ENCODE measurements at places on chromosomes 7 and 10. TPM values are rescaled to one million over a fixed set of nuclear protein-coding genes. Genes with fewer than 3 reads are reported as not detected.

DNA sequence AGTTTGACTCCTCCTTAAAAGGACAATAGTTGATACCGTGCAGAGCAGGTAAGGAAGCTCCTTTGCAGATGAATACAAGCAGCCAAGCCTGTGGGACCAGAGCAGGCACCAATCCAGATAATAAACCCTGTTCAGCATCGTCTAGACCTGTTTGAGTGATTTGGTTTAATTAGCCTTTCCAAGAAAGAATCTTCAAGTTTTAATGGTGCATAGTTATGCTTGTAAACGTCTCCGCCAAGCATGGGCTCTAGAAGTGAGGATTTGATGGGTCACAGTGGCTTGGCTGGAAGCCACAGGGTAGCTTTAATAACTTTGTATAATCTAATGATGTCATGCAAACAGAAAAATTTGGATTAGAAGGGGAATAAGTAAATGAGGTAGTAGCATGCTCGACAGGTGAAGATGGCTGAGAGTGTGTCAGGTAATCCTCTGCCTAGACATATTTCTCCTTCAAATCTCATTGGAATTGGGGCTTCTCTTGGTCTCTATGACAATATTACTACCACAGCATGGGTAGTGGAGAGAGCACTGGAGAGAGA is 188.4 kb downstream of the DYNC1I1 start:
- H3K36me3 ChIP-seq = no peaks in the 10 kb centered on the region
- DNase-seq = no peak
- no peak overlapping the region for H3K4me3 ChIP-seq

DNA sequence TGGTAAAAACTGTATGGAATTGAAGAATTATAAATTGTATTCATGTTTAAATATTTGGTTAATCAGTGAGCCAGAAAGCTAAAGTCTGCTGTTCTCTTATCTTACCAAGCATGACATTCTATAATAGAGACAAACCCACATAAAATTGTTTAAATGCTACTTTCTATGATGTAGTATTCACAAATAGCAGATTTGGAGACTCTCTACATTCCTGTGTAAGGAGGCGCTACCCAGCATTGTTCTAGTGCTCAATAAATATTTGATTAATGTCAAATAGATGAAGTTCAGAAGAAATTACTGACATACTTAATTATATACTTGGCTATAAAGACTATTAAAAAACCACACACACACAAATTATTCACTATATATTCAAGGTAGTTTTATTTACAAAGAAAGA is 49.8 kb downstream of the DOCK4 start:
- DNase-seq = no peak
- no peaks in the 10 kb centered on the region for H3K36me3 ChIP-seq
- H3K4me1 ChIP-seq = peaks cover 39% of the 10 kb centered on the region
- H3K4me3 ChIP-seq = no peak overlapping the region

DNA sequence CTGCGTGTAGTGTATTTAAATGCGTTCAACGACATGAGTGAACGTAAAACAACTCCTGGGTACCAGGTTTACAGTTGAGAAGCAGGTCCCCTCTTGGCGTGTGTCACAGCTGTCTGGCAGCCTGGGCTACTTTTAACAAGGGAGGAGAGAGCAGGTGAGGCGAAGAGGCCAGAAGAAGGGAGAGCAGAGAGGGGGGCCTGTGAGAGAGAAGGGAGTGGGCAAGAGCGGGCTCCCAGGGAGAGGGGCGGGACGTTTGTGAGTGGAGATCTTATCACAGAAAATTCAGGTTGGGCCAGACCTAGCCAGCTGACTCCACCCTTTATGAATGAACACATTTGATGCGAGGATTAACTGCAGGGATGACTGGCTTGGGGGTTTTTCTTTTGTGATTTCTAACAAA is 154.0 kb downstream of the CAMK1D start:
- H3K4me3 ChIP-seq = no peak overlapping the region
- DNase-seq = no peak
- no peaks in the 10 kb centered on the region for H3K36me3 ChIP-seq

- H3K27ac ChIP-seq = no peak overlapping the region
- no peak for DNase-seq
- H3K4me3 ChIP-seq = no peak overlapping the region
- peaks cover 3% of the 10 kb centered on the region for H3K4me1 ChIP-seq
These were observed 83.2 kb upstream of the JAZF1 start for GRCh38 chr7:28263622-28264271.

GRCh38 chr7:97215556-97215955 is 98.1 kb downstream of the SDHAF3 start:
- no peaks in the 10 kb centered on the region for H3K36me3 ChIP-seq
- no peaks in the 10 kb centered on the region for H3K4me1 ChIP-seq
- no peak overlapping the region for H3K4me3 ChIP-seq
- peaks cover 2% of the 10 kb centered on the region for H3K27me3 ChIP-seq
- DNase-seq = no peak

DNA sequence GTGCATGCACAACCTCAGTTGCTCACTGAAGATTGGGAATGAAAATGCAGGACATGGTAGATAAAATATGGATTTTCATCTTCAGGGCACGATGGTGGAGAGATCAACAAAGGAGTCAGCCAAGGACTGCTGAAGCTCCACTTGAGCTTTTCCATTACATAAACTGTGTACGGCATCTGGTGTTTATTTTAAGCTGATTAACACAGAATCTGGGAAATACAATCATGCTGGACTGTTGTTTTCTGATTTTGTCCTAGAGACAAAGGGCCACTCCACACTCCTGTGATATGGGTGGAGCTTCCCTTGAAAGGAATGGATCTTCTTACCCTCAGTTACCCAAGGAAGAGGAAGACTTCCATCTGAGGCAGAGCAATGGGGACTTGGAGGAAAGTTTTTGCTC is 120.6 kb downstream of the SAMD9 start:
- H3K27me3 ChIP-seq = peaks cover 17% of the 10 kb centered on the region
- no peaks in the 10 kb centered on the region for H3K36me3 ChIP-seq
- peaks cover 16% of the 10 kb centered on the region for H3K4me1 ChIP-seq
- no peak for DNase-seq

DNA sequence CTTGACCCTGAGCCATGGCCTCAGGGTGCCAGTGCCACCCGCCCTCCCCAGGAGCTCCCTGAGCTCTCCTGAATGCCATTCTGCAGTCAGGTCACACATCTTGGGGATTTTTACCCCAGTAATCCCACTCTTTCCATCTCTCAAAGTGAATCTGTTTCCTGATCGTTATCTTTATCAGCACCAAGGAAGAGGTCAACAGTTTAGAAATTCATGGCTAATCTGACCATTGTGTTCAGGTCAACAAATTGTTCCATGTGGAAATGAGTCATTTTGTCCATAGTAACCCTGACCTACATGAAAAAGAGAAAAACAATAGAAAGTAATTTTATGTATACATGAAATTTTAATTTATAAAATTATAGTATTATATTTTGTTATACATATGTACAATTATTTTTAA is 28.8 kb upstream of the ZNF488 start:
- H3K4me1 ChIP-seq = no peaks in the 10 kb centered on the region
- no peaks in the 10 kb centered on the region for H3K27me3 ChIP-seq
- H3K4me3 ChIP-seq = no peak overlapping the region
- no peak overlapping the region for H3K27ac ChIP-seq
- no peak for DNase-seq
- no peaks in the 10 kb centered on the region for H3K36me3 ChIP-seq

DNA sequence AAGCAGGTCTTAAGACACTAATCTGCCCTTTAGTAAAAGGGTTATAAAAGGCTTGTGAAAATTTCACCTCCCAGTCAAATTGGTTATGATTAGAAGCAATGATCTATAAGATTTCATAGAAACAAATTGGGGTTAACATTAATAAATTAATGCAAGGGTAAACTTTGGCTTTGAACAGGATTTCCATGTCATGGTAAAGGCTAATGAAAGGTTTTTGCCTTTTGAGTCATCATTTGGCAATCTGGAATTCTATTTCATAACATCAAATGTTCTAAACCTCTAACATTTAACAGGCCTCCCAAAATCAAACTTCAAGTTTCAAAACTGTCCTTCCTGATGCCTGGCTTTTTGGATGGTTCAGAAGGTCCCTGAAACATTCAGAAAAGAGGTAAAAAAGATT is 62.4 kb downstream of the COA1 start:
- H3K4me1 ChIP-seq = no peaks in the 10 kb centered on the region
- no peak for DNase-seq
- no peaks in the 10 kb centered on the region for H3K27me3 ChIP-seq
- peaks cover 47% of the 10 kb centered on the region for H3K36me3 ChIP-seq

GRCh38 chr7:139231513-139232376 is 708 bp downstream of the UBN2 start:
- no peaks in the 10 kb centered on the region for H3K27me3 ChIP-seq
- peak overlapping the region; percentile 91 for H3K27ac ChIP-seq
- peaks cover 3% of the 10 kb centered on the region for H3K36me3 ChIP-seq

- no peak for DNase-seq
- H3K4me1 ChIP-seq = peaks cover 23% of the 10 kb centered on the region
- H3K27me3 ChIP-seq = peaks cover 3% of the 10 kb centered on the region
These were observed 5.0 kb downstream of the AKR1B10 start for GRCh38 chr7:134532180-134532953.

DNA sequence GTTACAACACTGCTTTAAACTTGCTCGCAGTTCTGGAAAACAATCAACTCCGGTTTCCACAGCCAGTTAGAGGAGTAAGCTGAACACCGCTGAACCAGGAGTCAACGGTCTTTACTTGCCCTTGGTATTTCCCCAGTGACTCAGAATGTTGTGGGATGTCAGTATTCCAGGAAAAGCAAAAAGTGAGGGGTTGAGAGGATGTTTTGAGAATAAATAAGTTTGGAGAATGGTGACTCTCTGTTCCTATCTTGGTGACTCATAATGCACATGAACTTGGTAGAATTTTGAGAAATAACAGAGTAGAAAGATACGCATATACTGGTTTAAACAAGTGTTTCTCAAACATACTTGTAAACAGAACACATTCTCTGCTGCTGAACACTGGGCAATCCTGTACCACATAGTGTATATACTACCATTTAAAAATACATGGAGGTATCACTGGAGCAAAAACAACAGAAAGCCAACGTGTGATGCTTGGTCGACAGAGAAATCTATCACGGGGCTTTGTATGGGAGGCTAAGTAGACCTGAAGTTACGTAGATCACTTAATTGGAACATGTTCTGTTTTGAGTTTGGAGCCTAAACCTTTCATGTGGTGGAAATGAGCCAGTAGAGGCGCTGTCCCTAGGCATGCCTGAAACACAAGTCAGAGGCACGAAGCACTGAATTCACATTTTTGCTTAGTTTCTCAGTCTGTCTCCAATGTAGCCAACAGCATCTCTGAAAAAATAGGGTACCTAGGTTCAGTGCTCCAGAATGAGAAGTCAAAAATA is 534.3 kb downstream of the PARD3 start:
- H3K36me3 ChIP-seq = peaks cover 2% of the 10 kb centered on the region
- H3K27ac ChIP-seq = peak overlapping the region; percentile 13
- no peak overlapping the region for H3K4me3 ChIP-seq

DNA sequence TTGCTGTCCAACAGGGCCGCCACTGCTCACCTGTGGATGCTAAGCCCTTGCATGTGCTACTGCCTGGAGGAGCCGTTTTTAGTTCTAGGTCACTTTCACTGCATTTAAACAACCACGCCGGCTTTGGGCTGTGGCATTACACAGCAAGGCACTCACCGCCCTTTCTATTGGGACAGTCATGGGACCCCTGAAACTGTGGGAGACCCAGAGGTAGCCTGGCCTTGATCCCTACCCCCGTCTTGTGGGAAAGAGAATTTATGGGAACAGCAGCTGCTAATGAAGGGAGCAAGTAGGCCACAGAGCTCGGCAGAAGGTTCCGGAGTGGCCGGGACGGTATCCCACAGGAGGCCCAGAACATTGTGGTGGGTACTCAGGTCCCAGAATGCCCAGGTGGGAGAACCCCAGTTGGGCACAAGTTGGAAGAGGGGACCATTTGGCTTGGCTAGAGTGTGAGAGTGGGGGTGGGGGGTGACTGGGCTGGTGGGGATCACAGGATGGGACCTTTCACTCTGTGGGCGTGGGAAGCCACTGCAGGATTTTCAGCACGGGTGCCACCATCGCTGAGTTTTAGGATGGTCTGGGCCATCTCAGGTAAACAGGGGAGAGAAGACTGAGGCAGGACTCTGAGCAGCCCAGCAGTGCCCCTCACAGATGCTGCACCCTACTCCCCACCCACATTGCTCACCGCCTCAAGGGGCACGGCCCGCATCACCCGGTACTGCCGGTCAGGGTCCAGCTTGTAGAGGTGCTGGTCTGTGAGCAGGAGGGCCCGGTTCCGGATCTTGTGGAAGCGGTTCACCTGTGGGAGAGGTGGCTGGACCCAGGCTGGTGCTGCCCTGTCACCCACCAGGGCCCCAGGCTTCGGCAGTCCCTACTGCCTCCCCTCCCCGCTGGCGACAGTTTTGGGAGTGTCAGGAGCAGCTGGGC is 15.2 kb downstream of the MYO1G start:
- peaks cover 12% of the 10 kb centered on the region for H3K27me3 ChIP-seq
- no peaks in the 10 kb centered on the region for H3K36me3 ChIP-seq
- H3K27ac ChIP-seq = no peak overlapping the region
- H3K4me3 ChIP-seq = no peak overlapping the region
- no peak for DNase-seq
- H3K4me1 ChIP-seq = no peaks in the 10 kb centered on the region

DNA sequence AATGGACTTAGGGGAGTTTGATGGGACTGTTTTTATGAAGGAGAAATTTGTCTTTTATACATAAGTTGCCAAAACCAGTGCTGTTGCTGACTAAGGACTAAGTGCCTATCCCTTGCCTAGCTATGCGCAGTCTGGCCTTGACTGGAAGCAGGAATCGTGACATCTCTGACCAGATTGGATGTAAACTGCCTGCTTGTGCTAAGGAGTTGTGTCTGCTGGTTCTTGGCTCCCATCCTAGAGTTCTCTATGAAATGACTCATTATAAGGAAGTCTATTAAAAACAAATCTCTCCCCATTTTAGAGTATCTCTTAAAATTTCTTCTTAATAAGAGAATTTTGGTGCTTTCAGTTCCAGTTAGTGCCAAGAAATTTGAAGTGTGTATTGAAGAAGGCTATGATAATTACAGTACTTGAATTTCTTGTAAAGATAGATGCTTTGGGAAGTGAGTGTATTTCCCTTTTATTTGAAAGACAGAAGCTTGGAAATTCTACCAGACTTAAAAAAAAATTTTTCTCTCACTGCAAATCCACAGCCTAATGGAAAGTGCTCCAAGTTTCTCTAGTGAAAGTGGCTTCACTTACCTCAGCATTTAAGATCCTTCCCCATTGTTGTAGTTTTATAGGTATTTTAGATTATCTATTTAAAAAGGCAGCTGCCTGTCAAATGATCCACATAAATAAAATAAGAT is 77.6 kb downstream of the BICC1 start:
- no peak for DNase-seq
- peaks cover 3% of the 10 kb centered on the region for H3K4me1 ChIP-seq
- H3K27ac ChIP-seq = peak overlapping the region; percentile 26
- H3K36me3 ChIP-seq = no peaks in the 10 kb centered on the region
- H3K27me3 ChIP-seq = peaks cover 2% of the 10 kb centered on the region
- H3K4me3 ChIP-seq = no peak overlapping the region

The CNTNAP2 gene
- 3.9 TPM for total RNA-seq

The PPP1R17 gene
- total RNA-seq = not detected

The OR2A7 gene
- total RNA-seq = 11.3 TPM

The MET gene
- 22.8 TPM for total RNA-seq

The ADRB1 gene
- 0.18 TPM for total RNA-seq

The MALRD1 gene
- total RNA-seq = 11.1 TPM

The CCDC136 gene
- 34.6 TPM for total RNA-seq

The ASAH2 gene
- total RNA-seq = 8.3 TPM

The NUP205 gene
- total RNA-seq = 81.9 TPM

The COX19 gene
- total RNA-seq = 20.2 TPM

The GBX1 gene
- 0.20 TPM for total RNA-seq

The SCART1 gene
- total RNA-seq = 4.7 TPM

Data from mesothelial cell of epicardium (in vitro differentiated cells).